Esophagus muscularis mucosa (tissue), 4 donors: ENCODE measurements at places on chromosomes 12 and 14. TPM values are rescaled to one million over a fixed set of nuclear protein-coding genes. Genes with fewer than 3 reads are reported as not detected.
A peak's percentile ranks its signal among the peaks of the same experiment; 100 is the strongest.

Gene PRIMA1
- total RNA-seq: 18.7 TPM

Gene KCNA1
- total RNA-seq: not detected

- DNase-seq: no peak
These were observed 28.2 kb downstream of the TRAF3 start for GRCh38 chr14:102805371-102805891.

DNA sequence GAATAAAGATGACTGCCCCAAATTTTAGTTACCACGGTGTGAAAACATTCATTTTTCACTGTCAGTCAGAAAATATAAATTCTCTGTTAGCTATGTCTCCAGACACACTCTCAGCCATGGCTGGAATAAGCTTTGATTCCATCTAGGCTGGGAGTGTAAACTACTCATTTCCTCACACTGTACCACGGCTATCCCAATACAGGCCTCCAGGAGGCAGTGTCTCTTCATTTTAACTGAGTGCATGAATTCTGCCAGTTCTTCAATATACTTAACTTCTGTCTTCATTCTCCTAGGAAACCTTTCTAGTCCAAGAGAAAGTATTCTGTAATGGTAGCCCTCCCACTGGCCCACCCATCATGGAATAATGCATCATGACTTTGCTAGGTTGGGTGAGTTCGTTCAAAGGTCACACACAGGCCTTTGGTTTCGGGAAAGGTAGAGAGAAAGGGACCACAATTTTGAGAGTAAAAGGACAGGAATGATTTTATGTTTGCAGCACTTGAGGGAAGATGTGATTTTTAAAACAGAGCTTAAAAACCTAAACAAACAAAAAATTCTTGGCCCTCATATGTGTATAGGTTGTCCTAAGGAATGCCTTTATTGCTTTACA lies 381.1 kb downstream of the SEC23A start:
- no peak for DNase-seq

DNA sequence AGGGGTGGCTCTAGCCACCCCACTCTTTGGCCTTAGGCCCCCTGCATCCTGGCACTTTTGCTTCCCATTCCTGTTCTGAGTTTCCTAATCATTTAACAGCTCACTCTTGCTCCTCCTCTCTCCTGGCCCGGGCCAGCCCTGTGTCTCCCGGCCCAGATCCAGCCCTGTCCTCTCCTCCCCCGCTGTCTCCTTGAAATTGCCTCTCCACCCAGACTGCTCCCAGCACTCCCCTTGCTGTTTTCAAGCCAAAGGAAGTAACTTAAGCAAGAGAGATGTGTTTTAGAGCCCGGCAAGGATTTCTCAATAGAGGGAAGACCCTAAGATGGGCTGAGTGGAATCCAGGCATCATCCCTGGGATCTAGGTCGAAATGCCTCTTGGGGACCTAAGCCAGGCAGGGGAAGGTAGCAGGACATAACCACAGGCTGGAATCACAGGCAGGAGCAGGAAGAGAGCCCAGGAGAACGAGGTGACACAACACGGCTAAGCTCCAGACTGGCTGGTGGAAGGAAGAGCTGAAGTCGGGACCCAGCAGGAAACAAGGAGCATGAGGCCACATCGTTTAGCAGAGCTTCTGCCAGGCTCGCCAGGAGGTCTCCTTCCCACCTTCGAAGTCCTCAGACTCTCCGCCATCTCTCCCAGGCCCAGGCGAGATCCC lies 2.0 kb upstream of the LRP1-AS start:
- no peak for DNase-seq

GRCh38 chr14:57512220-57512619 lies 18.6 kb upstream of the CCDC198 start:
- no peak for DNase-seq

DNA sequence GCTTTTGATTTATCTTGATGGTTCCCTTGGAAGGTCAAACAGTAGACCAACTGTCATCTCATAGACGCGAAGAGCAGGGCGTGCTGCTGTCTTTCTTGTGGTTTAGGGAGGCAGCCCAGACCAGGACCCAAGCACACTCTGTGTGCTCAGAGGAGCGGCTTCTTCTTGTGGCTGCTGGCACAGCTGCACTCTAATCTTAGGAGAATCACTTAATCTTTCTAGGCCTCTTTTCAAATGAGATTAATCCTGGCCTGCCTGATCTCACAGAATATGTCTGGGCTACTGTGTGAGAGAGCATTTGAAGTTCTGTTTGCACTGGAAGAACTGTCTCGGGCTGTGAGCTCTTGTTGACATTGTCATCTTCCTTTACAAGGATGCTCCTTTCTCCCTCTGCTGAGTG lies 60.0 kb upstream of the TRAF3 start:
- no peak for DNase-seq

Gene PDE3A
- 98.7 TPM for total RNA-seq

DNA sequence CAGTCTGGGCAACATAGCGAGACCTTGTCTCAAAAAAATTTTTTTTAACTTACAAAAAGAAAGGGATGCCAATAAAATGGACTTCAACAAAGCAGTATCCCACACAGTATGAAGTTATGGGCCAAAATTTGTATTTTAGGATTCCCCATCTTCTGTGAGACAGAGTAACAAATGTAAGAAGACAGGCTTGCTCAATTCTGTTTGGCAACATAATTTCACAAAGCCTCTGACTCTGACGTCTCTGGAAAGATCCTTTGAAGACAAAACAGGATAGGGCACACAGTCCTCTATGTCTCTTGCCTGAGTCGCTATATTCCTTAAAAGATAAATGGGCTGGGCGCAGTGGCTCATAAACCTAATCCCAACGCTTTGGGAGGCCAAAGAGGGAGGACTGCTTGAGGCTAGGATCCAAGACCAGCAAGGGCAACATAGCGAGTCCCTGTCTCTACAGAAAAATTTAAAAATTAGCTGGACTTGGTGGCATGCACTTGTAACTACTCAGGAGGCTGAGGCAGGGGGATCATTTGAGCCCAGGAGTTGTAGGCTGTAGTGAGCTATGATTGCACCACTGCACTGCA lies 1.1 kb upstream of the HOMEZ start:
- no peak for DNase-seq

- DNase-seq: no peak
These were observed 48.7 kb downstream of the ACADS start for GRCh38 chr12:120774169-120774916.

- DNase-seq: no peak
These were observed 20.1 kb upstream of the TEX22 start for GRCh38 chr14:105378199-105378598.

DNA sequence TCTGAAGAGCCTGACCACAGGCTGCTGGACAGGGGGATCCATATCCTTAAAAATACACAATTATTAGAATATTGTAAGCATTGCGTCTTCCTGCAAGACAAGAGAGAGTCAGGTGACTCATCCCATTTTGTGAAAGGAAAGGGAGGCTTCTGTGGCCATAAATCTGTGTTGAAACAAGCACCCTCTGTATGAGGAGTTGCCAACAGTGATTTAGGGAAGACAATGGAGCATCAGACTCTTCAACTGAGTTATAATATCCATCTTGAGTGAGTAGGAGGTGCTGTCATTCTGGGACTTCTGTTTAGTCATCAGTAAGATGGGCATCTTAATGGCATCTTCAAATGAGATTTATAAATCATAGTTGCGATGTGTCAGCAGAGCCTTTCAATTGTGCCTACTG lies 554.5 kb downstream of the AACS start:
- DNase-seq: no peak

- no peak for DNase-seq
These were observed 42.9 kb downstream of the CCDC85C start for GRCh38 chr14:99560922-99561683.

DNA sequence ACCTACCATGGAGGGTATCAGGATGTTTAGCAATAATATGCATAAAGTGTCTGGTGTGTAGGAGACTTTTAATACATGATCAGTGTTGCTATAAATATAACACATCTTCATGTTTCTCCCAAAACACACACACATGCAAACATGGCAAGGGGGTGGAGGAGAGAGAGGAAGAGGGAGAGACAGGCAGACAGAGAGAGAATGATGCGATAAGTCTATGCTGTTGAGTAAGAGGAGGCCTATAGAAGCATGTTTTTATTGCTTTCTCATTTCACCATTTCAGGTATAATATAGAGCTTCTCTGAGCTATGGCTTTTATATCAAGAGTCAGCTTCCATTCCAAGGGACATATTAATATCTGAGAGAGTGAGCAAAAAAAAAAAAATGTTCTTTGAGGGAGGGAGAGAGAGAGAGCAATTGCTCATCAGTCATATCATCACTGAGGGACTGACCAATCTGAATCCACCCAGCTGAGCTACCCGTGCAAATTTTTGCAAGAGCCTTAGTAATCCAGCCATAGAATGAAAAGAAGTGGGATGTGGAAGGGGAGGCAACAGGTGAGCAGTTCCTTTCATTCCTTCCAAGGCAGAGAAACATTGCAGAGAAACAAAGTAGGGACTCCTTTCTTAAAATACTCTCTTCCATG lies 54.8 kb upstream of the RASSF8 start:
- no peak for DNase-seq

GRCh38 chr12:52865090-52865944 lies 16.5 kb upstream of the KRT78 start:
- DNase-seq: no peak

Gene DENR
- total RNA-seq: 20.7 TPM

GRCh38 chr14:37172024-37172869 lies at the start of gene SLC25A21:
SLC25A21 (minus strand) TSS chr14:37172606.
- no peak for DNase-seq

DNA sequence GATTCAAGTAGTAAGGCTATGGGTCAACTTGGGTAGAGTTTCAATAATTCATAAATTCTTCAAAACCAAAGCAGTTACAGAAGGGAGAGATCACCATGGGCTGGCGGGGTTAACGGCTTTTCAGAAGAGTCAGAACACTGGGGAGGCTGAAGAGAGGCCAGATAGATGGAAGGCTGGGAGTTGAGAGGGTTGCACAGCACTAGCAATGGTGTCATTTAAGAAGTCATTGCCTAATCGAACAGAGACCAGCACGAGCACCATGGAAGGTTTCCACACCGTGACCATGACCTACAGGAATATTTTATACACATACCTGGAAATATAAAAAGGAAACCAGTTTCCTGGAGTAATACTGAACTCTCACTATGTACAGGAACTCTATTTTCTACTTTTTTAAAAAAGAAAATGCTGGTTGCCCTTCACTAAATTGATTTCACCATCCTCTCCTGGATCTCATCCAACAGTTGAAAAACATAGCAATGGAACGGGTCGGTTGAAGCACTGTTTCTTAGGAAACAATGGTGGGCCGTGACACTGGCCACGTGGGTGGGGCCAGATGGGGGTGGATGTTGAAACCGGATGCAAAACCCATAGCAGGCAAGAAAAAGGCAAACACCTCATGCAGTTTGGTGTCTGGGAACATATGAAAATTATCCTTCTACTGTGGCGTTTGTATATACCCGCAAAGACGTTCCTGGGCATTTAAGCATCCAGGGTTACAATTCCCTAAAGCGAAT lies 38.0 kb upstream of the RIN3 start:
- DNase-seq: no peak

- DNase-seq: peak; percentile 86
These were observed 56.7 kb downstream of the TTC7B start for GRCh38 chr14:90759370-90760077.

Gene ZDHHC22
- total RNA-seq: not detected

GRCh38 chr12:7667125-7667524 lies 1.4 kb upstream of the APOBEC1 start:
- no peak for DNase-seq

Gene GOLGA5
- total RNA-seq: 35.4 TPM

DNA sequence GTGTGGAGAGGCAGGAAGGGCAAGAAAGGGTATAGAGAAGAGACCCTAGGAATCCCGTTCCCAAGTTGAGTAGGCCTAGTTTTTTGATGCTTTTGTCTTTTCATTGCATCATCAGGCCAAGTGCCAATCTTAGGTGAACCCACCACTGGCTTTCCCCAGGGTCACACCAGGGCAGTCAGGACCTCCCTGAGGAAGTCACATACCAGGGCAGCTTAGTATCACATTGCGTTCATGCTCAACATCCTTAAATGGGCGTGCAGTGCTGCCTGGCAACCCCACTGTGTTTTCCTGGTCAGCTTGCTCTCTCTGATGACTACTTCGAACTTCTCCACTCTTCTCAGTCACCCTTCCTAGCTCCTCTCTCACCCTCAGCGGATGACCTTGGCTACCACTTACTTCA lies 9.0 kb downstream of the ASIC1 start:
- DNase-seq: no peak

Gene CLEC9A
- 0.17 TPM for total RNA-seq

DNA sequence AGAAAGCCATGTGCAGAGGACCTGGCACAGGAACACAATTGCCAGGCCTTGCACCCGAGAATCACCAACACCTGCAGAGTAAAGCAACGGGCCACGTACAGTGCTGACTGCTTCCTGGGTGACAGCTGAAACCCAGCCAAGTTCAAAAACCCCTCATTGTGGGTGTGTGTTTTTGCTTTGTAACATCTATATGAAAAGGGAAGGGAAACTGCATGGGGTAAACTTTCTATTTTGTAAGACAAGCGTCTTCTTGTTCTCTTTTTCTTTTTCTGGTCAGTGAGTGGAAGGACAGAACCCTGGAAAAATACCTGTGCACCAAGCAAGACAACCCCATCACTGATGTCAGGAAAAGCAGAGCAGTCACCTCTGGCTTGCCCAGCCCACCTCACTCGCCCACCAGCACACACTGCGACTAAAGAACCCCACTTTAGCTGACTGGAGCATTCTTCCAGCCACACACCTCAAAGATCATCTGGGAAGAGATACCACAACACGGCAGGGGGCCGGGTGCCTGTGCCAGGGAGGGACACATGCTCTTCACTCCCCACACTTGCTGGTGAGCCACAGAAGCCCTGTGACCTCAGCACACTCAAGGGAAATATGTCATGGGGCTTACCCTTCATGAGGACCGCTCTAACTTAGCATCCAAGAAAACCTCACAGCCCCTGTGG lies 172.3 kb downstream of the NDUFA12 start:
- DNase-seq: peak; percentile 66

Gene CELA1
- total RNA-seq: not detected

GRCh38 chr12:89370850-89371249 lies 18.5 kb upstream of the DUSP6 start:
- no peak for DNase-seq

DNA sequence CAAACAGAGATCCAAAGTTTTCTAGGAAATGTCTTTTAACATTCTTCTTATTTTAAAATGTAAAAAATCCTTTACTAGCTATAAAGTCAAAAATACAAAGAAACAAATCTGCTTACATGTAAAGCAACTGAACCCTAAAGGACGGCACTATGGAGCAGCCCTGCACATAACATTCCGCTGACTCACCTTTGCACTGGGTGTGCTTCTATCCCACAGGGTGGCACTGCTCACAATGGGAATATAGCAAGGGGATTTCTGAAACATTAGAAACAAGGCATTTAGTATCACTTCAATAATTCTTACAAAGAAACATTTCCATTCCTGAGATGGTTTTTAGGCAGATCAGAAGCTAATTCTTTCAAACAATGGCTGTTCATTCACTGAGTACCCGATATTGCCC lies 94.3 kb downstream of the C12orf42 start:
- no peak for DNase-seq

GRCh38 chr12:108822497-108823205 lies 34.7 kb downstream of the SSH1 start:
- DNase-seq: no peak

Gene IL26
- not detected for total RNA-seq

GRCh38 chr12:125283521-125283920 lies 218.3 kb downstream of the AACS start:
- no peak for DNase-seq

GRCh38 chr12:121175383-121176119 lies 34.4 kb upstream of the P2RX4 start:
- no peak for DNase-seq

Gene PROX2
- total RNA-seq: not detected
